B cell (primary cell): ENCODE measurements at places on chromosomes 3 and 15. TPM values are rescaled to one million over a fixed set of nuclear protein-coding genes. Genes with fewer than 3 reads are reported as not detected.

GRCh38 chr3:80643421-80643820 is 875.6 kb upstream of the ROBO1 start:
- no peak overlapping the region for H3K4me3 ChIP-seq
- H3K36me3 ChIP-seq = no peaks in the 10 kb centered on the region
- no peak overlapping the region for H3K27ac ChIP-seq
- no peaks in the 10 kb centered on the region for H3K4me1 ChIP-seq

DNA sequence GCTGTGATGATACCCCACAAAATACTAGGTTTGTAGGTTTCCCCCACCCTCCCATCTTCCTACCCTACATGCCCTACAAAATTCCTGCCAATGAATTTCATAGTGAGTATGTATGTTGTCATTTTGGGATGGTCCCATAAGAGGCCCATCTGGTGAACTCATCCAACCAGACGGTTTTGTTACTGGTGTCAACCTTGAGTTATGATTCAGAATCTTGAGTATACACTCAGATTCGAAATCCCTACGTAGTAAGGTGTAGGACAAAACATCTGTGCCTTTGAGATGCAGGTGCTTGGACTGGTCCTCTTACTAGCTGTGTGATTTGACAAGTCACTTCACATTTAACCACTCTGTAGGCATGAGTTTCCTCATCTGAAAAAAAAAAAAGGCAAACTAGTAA is 3.6 kb downstream of the SIAH2 start:
- peak overlapping the region; percentile 95 for H3K27ac ChIP-seq
- no peaks in the 10 kb centered on the region for H3K27me3 ChIP-seq
- peaks cover 36% of the 10 kb centered on the region for H3K4me1 ChIP-seq
- DNase-seq = no peak

- H3K27me3 ChIP-seq = no peaks in the 10 kb centered on the region
- H3K27ac ChIP-seq = no peak overlapping the region
- no peaks in the 10 kb centered on the region for H3K36me3 ChIP-seq
- H3K4me3 ChIP-seq = no peak overlapping the region
- DNase-seq = no peak
These were observed 883.6 kb upstream of the NR2F2 start for GRCh38 chr15:95446854-95447253.

- no peaks in the 10 kb centered on the region for H3K27me3 ChIP-seq
- no peak overlapping the region for H3K27ac ChIP-seq
- no peaks in the 10 kb centered on the region for H3K4me1 ChIP-seq
- DNase-seq = no peak
These were observed 40.8 kb downstream of the RARB start for GRCh38 chr3:25468866-25469319.

DNA sequence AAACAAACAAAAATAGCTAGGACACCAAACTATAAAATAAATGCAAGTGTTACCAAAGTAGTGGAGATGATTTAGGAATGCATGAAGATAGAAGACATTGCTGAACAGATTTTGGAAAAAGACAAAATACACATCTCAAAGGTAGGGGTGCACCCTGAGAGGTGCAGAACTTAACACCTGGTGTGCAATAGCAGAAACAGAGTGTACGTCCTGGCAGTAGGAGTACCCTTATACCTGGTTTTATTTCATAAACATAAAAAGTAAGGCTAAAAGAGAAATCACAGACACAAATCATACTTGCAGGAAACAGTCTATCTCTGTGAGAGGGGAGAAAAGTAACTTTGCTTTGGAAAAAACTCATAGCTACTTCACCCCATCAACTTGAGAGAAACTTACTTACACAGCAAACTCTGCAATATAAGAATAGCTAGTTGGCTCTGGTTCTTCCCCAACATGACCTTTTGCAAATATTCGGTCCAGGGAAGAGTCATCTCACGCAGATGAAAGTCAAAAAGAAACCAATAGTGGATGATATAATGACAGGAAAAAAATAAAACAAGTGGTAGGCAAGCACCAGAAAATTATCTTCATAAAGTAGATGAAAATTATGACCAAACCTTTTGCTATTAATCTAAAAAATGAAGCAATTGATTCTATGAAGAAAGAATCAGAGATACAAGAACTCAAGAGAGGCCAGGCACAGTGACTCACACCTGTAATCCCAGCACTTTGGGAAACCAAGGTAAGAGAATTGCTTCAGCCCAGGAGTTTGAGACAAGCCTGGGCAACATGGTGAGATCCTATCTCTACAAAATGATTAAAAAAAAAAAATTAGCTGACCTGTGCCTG is 108.9 kb upstream of the BNIP2 start:
- no peak overlapping the region for H3K27ac ChIP-seq
- no peak for DNase-seq
- no peaks in the 10 kb centered on the region for H3K4me1 ChIP-seq
- no peaks in the 10 kb centered on the region for H3K36me3 ChIP-seq
- no peaks in the 10 kb centered on the region for H3K27me3 ChIP-seq

DNA sequence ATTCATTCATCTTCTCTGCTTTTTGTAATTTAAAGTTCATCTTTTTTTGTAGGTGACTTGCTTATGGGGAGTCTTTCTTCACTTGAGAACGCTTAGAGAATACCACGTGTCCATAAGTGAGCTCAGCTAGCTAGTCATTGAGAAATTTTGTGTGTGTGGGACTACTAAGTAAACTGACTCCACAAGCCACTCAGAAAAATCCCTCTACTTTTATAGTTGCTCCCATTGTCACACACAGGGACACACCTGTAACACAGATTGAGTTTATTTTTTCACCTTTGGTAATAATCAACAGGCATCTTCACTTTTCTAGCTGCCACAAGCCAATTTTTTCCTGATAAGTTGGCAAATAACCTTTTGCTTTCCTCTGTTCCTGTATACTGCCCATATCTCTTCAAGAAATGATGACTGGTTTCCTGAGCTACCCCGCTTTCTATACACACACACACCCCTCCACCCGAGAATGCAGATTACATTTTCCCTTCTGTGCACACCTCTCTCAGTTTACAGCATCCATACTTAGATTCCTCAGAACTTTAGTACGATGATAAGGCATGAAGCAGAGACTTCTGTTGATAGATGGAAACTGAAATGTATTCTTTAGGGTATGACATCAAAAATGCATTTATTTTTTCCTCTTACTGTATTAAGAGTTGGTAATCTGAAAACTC is 4.6 kb downstream of the TSC22D2 start:
- H3K36me3 ChIP-seq = peaks cover 20% of the 10 kb centered on the region
- peak overlapping the region; percentile 85 for H3K4me3 ChIP-seq
- H3K27ac ChIP-seq = no peak overlapping the region
- H3K27me3 ChIP-seq = no peaks in the 10 kb centered on the region
- H3K4me1 ChIP-seq = peaks cover 23% of the 10 kb centered on the region
- peak; percentile 28 for DNase-seq

- no peak overlapping the region for H3K27ac ChIP-seq
- H3K27me3 ChIP-seq = no peaks in the 10 kb centered on the region
- no peak overlapping the region for H3K4me3 ChIP-seq
- no peaks in the 10 kb centered on the region for H3K36me3 ChIP-seq
These were observed 491.2 kb upstream of the PDZRN3 start for GRCh38 chr3:74115906-74116305.

- H3K27me3 ChIP-seq = no peaks in the 10 kb centered on the region
- peak overlapping the region; percentile 61 for H3K27ac ChIP-seq
- no peak overlapping the region for H3K4me3 ChIP-seq
- H3K36me3 ChIP-seq = peaks cover 2% of the 10 kb centered on the region
- DNase-seq = peak; percentile 73
- peaks cover 31% of the 10 kb centered on the region for H3K4me1 ChIP-seq
These were observed 4.1 kb downstream of the EFCAB12 start for GRCh38 chr3:129424185-129424841.

Gene MUC13
- not detected in 2 replicates for total RNA-seq

GRCh38 chr3:19901337-19901736 is 32.7 kb downstream of the EFHB start:
- H3K36me3 ChIP-seq = no peaks in the 10 kb centered on the region
- no peaks in the 10 kb centered on the region for H3K4me1 ChIP-seq
- H3K27me3 ChIP-seq = no peaks in the 10 kb centered on the region
- H3K4me3 ChIP-seq = no peak overlapping the region
- DNase-seq = no peak

- no peaks in the 10 kb centered on the region for H3K36me3 ChIP-seq
- no peak overlapping the region for H3K4me3 ChIP-seq
- H3K27me3 ChIP-seq = no peaks in the 10 kb centered on the region
- H3K4me1 ChIP-seq = peaks cover 6% of the 10 kb centered on the region
- H3K27ac ChIP-seq = no peak overlapping the region
- DNase-seq = peak; percentile 47
These were observed 4.1 kb upstream of the CLPX start for GRCh38 chr15:65189102-65189740.

- H3K27ac ChIP-seq = no peak overlapping the region
- no peak for DNase-seq
- H3K36me3 ChIP-seq = no peaks in the 10 kb centered on the region
- no peaks in the 10 kb centered on the region for H3K27me3 ChIP-seq
- H3K4me3 ChIP-seq = no peak overlapping the region
These were observed 891.4 kb downstream of the NTRK3 start for GRCh38 chr15:87365186-87365585.

DNA sequence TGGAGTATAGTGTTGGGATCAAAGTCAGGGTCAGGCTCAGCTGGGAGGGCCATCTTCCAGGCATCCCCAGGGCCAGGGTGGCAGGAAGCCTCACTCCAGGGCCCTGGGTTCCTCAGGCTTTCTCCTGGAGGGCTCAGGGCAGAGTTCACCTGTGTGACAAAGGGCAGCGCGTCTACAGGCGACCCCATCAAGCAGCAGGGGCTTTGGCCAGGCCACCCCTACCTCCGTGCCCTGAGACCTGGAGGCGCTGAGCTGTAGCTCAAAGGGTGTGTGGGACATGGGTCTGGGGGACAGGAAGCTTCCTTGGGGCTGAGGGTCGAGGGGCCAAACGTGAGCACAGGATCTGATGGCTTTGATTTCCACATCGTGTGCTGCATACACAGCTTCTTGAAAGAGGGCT is 12.8 kb downstream of the SPTBN5 start:
- no peak overlapping the region for H3K27ac ChIP-seq
- no peak overlapping the region for H3K4me3 ChIP-seq
- H3K27me3 ChIP-seq = peaks cover 7% of the 10 kb centered on the region
- no peaks in the 10 kb centered on the region for H3K36me3 ChIP-seq
- no peak for DNase-seq

GRCh38 chr15:78830514-78831228 is 19.4 kb upstream of the ADAMTS7 start:
- no peak overlapping the region for H3K27ac ChIP-seq
- no peaks in the 10 kb centered on the region for H3K27me3 ChIP-seq
- peaks cover 3% of the 10 kb centered on the region for H3K4me1 ChIP-seq
- no peaks in the 10 kb centered on the region for H3K36me3 ChIP-seq
- H3K4me3 ChIP-seq = peak overlapping the region; percentile 38
- peak; percentile 38 for DNase-seq

Gene GOLGA6A
- total RNA-seq = 1.0 TPM in 1 of 2 replicates, not detected in the other

GRCh38 chr3:140092848-140093536 is 158.0 kb downstream of the CLSTN2 start:
- DNase-seq = no peak
- H3K27ac ChIP-seq = no peak overlapping the region
- H3K36me3 ChIP-seq = no peaks in the 10 kb centered on the region
- H3K27me3 ChIP-seq = no peaks in the 10 kb centered on the region
- H3K4me3 ChIP-seq = no peak overlapping the region

GRCh38 chr3:71378509-71378908 is 205.0 kb downstream of the FOXP1 start:
- peaks cover 78% of the 10 kb centered on the region for H3K4me1 ChIP-seq
- no peaks in the 10 kb centered on the region for H3K36me3 ChIP-seq

- no peaks in the 10 kb centered on the region for H3K27me3 ChIP-seq
- H3K36me3 ChIP-seq = no peaks in the 10 kb centered on the region
- peaks cover 37% of the 10 kb centered on the region for H3K4me1 ChIP-seq
- DNase-seq = no peak
- no peak overlapping the region for H3K27ac ChIP-seq
These were observed 3.2 kb downstream of the KCTD6 start for GRCh38 chr3:58495101-58495500.

Gene DCP1A
- 44.6 and 47.7 TPM in 2 replicates for total RNA-seq

Gene CLSTN2
- total RNA-seq = not detected in 2 replicates

GRCh38 chr3:138348754-138349739 is 668 bp downstream of the MRAS start:
- no peak overlapping the region for H3K4me3 ChIP-seq
- H3K27me3 ChIP-seq = peaks cover 62% of the 10 kb centered on the region
- H3K27ac ChIP-seq = no peak overlapping the region
- H3K4me1 ChIP-seq = peaks cover 6% of the 10 kb centered on the region

GRCh38 chr15:61500951-61501620 is 272.0 kb upstream of the RORA start:
- no peak overlapping the region for H3K27ac ChIP-seq
- no peak for DNase-seq
- no peaks in the 10 kb centered on the region for H3K27me3 ChIP-seq
- H3K4me3 ChIP-seq = no peak overlapping the region
- no peaks in the 10 kb centered on the region for H3K4me1 ChIP-seq
- no peaks in the 10 kb centered on the region for H3K36me3 ChIP-seq

DNA sequence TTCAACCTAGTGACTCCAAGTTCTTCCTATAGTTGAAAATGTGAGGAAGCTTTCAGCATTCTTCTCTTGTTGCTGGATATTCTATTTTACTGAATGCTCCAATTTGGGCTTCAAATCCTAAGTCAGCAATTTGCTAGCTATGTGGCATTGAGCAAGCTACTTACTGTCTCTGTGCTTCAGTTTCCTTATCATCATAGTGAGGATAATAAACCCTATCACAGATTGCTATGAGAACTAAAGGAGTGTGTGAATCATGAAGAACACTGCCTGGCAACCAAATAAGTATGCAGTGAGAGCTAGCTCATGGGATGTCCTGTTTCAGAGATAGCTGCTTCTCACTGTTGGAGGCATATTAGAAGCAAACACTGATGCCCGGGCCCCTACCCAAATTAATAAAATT is 163.8 kb upstream of the CDIN1 start:
- no peak for DNase-seq
- H3K36me3 ChIP-seq = no peaks in the 10 kb centered on the region
- no peaks in the 10 kb centered on the region for H3K27me3 ChIP-seq
- no peak overlapping the region for H3K27ac ChIP-seq

Gene TM4SF1
- not detected in 2 replicates for total RNA-seq

- no peaks in the 10 kb centered on the region for H3K27me3 ChIP-seq
- H3K36me3 ChIP-seq = no peaks in the 10 kb centered on the region
- no peak overlapping the region for H3K4me3 ChIP-seq
- no peak for DNase-seq
These were observed 51.3 kb upstream of the KPNA4 start for GRCh38 chr3:160616716-160617115.

Gene UBAP1L
- total RNA-seq = 18.4 and 19.9 TPM in 2 replicates

- DNase-seq = no peak
- H3K36me3 ChIP-seq = no peaks in the 10 kb centered on the region
- H3K4me1 ChIP-seq = no peaks in the 10 kb centered on the region
- no peaks in the 10 kb centered on the region for H3K27me3 ChIP-seq
- no peak overlapping the region for H3K4me3 ChIP-seq
These were observed 418.8 kb upstream of the ALCAM start for GRCh38 chr3:104947943-104948342.
